ENCODE measurements at places on chromosomes 6 and 20.
A peak's percentile ranks its signal among the peaks of the same experiment; 100 is the strongest.

DNA sequence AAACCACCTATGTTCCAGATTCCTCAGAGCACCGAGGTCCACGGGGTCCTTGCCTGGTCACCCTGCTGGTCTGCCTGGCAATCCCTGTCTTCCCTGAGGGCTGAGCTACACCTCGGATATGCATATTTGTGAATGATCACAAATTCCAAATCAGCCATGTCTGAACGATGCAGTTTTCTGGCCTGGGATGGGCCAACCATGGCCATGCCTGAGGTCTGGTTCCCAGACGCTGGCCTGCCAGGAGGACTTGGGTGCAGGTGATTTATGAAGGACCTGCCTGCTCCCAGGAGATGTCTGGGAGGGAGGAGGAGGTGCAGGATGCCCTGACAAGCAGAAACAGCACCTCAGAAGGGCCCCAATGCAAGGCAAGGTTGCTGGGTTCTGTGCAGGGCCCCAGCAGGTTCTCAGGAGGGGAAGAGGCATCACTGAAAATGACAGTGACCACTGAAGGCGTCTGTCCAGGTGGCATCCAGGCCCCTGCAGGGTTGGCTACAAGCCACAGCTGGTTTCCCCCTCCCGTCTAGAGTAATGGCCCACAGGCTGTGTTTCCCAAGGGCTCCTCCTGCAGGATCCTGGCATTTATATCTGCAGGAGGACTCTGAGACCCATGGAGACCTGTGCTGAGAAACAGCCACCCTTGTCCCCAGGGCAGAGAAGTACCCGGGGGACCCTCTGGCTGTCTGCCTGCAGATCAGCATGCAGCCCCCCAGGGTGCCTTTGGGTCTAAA is 205.3 kb downstream of the TAF4 start:
- DNase-seq: no peak

GRCh38 chr6:3913958-3914337 is 64.8 kb downstream of the FAM50B start:
- no peak for DNase-seq

DNA sequence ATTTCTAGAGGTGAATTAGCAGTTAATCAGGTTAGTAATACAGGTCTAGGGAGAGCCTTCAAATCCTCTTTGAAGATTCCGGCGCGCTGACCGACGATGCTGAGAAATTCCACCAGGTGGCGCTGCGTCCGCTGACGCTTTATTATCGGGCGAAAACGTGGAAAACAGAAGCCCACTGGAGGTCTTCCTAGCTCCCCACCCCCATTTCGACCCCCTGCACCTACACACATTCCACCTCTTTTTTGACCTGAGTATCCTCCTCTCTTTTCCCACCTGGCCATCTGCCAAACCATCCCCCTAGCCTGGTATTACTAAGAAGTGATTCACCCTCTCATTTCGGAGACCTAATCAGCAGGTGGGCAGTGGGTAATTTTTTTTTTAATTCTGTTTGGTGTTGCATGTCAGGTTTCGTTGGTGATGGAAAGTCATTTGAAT is 65.4 kb upstream of the RIN2 start:
- peak; percentile 72 for DNase-seq

DNA sequence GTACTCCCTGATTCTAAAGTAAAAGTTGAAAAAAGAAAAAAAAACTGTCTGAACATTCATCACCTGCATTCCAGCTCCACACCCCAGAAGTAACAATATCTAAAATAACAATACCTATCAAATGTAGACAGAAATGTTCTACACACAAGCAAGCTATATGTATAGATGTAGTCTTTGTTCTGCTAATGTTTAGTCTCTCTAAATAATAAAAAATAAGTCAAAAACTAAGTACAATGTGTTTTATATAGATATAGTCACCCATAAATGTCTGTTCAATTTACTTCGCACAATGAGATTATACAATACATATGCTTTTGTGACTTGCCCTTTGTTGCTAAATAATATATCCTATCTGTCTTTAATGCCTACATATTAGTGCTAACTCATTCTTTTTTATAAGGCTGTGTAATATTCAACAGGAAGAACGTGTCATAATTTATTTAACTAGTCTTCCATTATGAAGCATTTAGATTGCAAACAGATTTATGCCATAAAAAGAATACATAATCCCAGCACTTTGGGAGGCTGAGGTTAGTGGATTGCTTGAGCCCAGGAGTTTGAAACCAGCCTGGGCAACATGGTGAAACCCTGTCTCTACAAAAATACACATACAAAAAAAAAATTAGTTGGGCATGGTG is 216.2 kb upstream of the ZNF217 start:
- DNase-seq: no peak

DNA sequence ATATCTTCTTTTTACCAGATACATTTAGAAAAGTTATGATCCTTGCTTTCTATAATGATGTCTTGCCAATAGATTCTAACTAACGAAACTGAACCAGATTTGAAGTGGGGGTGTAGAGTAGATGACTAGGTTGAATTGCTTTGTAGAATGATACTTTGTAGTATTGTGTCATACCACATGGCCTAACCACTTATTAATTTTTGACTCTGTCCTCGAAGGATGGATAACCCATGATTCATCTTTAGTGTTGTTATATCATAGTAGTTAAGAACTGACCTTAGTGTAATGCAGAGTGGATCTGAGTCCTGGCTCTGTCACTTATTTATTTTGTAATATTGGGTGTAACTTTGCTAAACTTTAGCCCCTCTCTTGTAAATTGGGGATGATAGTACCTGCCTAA is 4.5 kb downstream of the PHF3 start:
- DNase-seq: no peak

DNA sequence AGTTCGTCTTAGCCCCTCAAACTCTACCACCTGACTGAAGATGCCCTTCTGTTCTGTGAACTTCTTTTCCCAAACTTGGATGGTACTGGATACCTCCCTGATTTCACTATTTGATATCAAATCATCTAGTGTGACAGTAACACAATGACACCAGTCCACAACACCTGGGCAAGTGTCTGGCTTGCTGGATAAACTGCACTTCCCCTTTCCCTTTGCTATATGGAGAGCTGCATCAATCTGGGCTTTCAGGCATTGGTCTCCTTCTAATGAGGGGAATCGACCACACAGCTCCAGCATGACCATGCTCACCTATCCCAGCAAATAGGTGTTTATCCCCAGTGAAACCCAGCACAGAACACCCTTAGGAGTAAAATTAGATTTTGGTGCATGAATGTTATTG is 3.1 kb downstream of the F13A1 start:
- no peak for DNase-seq

- DNase-seq: no peak
These were observed 41.1 kb downstream of the LRP11 start for GRCh38 chr6:149823013-149823412.

- no peak for DNase-seq
These were observed 55.8 kb upstream of the SMIM28 start for GRCh38 chr6:138321934-138322333.

GRCh38 chr6:126337323-126337722 is 2.6 kb upstream of the CENPW start:
- DNase-seq: no peak

- no peak for DNase-seq
These were observed 44.1 kb upstream of the ID1 start for GRCh38 chr20:31560746-31561598.

DNA sequence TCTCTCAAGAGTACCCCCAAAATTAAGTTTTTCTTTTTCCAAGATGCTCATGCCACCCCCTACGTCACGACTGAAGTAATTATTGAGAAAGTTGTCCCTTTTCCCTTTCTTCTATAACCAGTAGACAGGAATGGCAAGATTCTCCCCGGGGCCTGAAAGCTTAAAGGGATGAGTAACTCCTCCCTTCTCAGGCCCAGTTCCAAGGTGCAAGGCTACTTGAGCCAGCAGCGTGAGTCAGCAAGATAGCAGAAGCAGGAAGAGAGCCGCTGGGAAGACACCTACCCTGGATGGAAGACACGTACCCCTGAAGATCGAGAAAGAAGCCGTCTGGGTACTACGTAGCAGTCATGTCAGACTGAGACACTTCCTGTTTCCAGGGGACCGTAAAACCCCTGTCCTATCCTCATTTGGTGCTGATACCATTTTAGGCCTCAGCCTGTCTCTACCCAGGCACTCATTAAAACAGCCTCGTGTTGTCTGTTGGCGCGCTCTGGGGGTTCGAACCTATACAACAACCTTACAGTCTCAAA is 241.0 kb downstream of the ADGRG6 start:
- DNase-seq: no peak

GRCh38 chr6:132768051-132768517 is 10.4 kb upstream of the VNN2 start:
- peak; percentile 66 for DNase-seq

- DNase-seq: peak; percentile 61
These were observed 122.8 kb upstream of the COL21A1 start for GRCh38 chr6:56370127-56370540.

- no peak for DNase-seq
These were observed 655.2 kb upstream of the MAP3K7 start for GRCh38 chr6:91241946-91242613.

DNA sequence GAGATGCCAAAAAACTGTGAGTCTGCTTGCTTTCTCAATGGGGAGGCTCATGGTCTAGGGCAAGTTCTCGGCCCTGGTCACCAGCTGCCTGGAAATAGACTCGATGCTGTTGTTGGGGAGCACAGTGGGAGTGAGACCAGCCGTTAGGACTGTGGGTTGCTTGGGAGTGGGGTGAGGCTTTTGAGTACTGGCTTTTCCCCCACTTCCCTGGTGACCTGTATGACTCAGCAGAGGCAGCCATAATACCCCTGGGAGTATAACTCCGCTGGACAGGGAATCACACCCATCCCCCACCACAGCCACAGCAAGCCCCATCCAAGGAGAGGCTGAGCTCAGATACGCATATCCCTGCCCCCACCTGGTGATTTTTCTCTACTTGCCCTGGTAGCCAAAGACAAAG is 48.9 kb upstream of the OGFRL1 start:
- no peak for DNase-seq

DNA sequence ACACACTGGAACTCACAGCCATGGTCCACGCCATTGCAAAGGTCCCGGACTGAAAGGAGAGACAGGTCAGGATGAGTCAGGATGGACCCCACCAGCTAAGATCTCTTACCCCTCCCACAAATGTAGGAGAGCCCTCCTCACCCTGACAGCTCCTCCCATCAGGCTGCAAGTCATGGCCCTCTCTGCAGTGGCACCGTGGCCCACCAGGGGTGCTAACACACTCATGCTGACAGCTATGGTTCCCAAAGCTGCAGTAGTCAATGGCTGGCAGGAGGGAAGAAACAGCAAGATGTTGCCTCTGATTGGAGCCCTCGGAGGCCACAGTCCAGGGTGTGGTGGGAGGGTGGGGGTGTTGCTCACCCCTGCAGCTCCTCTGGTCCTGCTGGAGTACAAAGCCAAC is 5.7 kb upstream of the RBPJL start:
- peak; percentile 73 for DNase-seq

- DNase-seq: no peak
These were observed 31.7 kb upstream of the UBR2 start for GRCh38 chr6:42532038-42532669.

DNA sequence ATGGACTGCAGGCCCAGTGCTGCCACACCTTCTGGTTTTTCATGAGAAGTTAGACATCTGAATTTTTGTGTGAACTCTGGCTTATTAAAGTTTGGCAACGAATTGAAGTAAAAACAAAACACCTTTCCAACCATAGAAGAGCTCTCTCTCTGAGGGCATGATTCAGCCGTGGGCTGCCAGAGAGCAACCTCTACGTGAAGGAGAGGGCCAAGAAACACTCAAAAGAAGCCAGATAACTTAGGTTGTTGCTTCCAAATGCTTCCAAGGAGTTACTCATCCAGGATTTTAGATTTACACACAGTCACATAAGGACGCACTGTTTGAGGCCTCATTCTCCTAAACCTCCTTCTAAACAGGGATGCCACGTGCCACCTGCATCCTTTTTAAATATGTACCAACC is 65.5 kb downstream of the NRN1 start:
- DNase-seq: no peak

GRCh38 chr6:69825904-69826303 is 29.1 kb upstream of the LMBRD1 start:
- no peak for DNase-seq

DNA sequence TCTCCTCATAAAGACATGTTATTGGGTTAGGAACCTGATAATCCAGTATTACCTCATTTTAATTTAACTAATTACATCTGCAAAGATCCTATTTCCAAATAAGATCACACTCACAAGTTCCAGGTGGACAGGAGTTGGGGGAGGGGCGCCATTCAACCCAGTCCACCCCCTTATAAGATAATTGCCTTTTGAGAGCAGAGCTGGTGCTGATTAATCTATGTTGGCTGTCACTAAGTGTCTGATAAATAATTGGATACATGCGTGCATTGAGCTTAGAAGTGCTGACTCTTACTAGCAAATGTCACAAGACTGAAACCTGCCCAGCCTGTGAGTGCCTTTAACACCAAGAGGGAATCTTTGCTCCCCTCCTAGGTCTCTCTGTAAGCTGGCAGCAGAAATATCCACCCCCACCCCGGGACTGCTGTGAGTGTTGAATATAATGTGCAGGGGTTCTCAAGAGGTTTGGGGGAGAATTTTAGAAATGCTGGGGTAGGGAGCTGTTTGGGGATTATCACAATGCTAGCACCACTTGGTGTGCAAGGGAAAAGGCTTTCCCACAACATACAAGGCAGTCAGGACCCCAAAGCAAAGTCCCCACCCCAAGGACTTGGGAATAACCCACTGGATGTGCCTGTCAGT is 87.5 kb downstream of the ANKRD60 start:
- DNase-seq: peak; percentile 24

DNA sequence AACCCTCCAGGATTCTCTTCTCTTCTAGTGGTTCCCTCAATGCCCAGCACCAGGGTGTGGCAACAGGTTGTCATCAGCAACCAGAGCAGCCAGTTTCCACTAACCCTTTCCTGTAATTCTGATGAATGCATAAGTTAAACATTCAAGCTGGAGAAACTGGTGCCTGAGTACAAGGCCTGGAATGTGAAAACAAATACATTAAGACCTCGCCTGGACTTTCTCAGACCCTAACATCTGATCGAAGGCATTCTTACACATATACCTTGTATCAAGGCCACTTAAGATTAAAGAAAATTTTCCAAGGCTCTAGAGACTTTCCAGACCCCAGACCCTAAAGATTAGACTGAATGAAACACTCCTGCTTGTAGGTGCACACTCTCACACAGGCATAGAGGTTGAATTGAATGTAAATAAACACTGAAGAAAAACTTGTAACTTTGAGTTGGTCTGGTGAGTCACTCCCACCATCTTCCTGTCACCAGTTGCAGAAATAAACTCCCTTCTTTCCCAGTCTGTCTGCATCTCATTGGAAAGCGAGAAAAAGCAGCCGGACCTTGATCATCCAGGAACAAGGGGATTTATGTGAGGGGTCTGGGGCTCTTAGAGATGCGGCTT is 9.0 kb downstream of the LRP11 start:
- DNase-seq: no peak

DNA sequence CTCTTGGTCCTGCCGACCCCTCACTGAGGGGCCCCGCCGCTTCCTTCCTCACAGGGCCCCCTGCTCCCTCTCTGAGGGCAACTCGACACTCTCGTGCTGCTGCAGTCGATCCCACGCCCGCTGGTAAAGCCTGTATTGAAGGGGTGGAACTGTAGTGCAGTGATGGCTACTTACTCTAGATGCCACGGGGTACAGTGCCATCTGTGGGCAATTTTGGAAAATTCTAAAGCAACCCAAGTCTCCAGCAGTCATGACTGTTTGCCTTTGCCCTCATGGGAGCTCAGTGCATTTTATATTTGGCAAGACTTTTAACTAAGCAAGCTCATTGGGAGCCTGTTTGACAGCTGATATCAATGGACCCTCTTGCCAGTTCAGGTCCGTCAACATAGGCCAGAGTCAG is 6.5 kb upstream of the C6orf136 start:
- no peak for DNase-seq

- no peak for DNase-seq
These were observed 60.9 kb downstream of the FYN start for GRCh38 chr6:111812060-111813038.
